ENCODE measurements at places on chromosomes 11 and 22.
A peak's percentile ranks its signal among the peaks of the same experiment; 100 is the strongest.

- no peak for DNase-seq
Measured at GRCh38 chr11:19713196-19714021, 772 bp downstream of the NAV2 start.

DNA sequence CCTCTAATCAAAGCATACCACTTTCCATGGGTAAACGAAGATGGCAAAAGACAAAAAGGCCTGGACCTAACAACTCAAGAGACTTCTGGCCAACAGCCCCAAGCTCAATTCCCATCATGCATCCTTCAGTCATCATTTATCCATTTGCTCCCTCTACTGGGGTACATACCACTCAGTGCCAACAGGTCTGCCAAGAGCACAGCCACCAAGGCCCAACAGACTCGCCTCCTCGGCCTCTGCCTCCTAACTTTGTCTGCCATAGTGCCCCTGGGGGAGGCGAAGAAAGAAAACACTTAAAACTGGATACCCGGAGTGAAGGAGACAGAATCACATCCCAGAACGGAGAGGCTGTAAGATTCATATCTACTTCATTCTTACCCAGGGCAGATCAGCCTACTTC is 1.1 kb downstream of the HYOU1 start:
- DNase-seq, result peak; percentile 30

DNA sequence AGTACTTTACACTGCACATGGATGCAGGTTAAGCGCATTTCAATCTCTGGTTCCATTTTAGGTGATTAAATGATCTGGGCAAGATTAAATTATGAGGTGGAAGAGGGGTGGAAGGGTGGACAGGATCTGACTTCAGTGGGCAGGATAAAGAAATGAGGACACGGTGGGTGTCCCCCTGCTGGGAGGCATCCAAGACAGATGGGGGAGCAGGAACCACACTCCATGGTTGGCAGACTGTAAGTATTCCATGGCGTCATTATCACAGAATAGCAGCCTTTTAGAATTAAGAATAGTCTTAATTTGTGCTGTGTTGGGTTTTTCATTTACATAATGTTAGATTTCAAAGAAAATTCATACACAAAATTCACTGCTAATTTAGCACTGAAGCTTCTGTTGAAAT is 7.6 kb upstream of the SORL1 start:
- DNase-seq, result no peak

- no peak for DNase-seq
Measured at GRCh38 chr11:3190600-3190999, 25.5 kb upstream of the OSBPL5 start.

DNA sequence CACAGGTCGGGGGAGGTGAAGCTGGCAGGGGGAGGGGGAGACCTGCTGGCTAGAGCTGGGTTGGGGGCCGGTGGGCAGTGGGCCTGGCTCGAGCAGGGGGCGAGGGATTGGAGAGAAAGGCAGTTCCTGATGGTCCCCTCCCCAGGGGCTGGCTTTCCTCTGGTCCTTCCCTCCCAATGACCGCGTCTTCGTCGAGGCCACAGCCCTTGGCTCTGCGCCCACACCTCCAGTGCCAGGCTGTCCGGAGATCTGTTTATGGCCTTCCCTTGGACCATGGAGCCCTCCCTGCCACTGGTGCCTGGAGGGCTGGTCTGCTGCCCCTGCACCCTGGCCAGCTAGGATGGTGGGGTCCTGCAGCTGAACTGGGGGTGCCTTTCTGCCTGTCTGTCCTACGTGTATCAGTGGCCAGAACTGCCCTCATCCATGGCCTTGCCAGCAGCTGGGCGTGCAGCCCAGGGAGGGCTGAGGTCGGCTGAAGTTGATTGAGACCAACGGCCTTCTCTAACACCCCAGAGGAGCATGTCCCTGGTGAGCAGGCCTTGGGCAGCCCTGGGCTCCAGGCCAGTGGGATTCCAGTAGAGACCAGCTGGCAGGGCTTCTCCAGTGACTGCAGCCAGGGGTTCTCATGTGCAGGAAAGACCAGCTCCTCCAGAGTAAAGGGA is 12.3 kb downstream of the TANGO2 start:
- DNase-seq, result no peak

GRCh38 chr22:45877036-45877380 is 100.0 kb downstream of the WNT7B start:
- no peak for DNase-seq

DNA sequence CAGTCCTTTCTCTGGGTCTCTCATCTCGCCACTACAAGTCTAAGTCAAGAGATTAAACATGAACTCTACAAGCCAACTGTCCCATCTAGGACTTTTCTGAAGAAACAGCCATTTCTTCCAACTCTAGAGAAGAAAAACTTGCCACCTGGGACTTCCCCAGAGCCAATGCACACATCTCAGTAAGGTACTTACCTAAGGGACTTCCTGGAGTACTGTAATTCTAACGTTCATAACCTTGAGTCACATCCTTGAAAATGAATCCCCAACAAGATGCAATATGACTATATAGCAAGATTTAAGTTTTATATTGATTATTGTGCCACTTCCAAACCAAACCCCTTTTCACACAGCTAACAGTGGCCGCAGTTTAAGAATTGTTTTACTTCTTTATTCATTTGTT is 11.9 kb upstream of the ISX start:
- peak; percentile 13 for DNase-seq

DNA sequence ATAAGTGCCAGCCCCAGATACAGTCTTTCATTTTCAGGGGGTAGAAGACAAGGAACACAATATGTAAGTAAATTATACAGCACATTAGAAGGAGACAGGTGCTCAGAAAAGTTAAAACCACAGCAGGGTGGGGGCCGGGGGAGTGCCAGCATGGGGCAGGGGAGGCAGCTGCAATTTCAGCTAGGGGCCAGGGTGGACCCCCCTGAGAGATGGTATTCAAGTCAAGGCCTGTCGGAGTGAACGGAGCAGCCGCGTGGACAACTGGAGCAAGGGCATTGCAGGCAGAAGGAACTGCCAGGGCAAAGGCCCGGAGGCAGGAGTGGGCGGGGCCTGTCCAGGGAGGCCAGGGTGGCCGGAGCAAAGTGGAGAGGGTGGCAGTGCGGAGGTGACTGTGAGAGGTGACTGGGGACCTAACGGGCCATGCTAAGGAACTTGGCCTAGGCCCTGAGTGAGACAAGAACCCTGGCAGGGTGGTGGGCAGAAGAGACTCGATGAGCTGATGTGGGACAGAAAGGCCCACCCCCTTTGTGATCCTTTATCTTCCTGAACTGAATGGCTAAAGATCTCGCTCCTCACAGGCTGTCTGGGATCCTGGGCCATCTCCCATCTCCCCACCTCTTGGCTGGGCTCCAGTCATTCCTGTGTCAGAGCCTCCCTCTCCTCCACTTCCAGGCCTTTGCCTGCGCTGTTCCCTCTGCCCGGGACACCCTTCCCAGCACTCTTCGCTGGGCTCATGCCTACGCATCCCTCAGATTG is 22.4 kb upstream of the FLRT1 start:
- no peak for DNase-seq

GRCh38 chr11:71309181-71309580 is 56.8 kb upstream of the SHANK2 start:
- no peak for DNase-seq
